Fibroblast of upper back skin (primary cell): ENCODE measurements at places on chromosomes 6 and 20.
A peak's percentile ranks its signal among the peaks of the same experiment; 100 is the strongest.

- no peak for DNase-seq
These were observed 103.7 kb downstream of the PDSS2 start for GRCh38 chr6:107355659-107356058.

DNA sequence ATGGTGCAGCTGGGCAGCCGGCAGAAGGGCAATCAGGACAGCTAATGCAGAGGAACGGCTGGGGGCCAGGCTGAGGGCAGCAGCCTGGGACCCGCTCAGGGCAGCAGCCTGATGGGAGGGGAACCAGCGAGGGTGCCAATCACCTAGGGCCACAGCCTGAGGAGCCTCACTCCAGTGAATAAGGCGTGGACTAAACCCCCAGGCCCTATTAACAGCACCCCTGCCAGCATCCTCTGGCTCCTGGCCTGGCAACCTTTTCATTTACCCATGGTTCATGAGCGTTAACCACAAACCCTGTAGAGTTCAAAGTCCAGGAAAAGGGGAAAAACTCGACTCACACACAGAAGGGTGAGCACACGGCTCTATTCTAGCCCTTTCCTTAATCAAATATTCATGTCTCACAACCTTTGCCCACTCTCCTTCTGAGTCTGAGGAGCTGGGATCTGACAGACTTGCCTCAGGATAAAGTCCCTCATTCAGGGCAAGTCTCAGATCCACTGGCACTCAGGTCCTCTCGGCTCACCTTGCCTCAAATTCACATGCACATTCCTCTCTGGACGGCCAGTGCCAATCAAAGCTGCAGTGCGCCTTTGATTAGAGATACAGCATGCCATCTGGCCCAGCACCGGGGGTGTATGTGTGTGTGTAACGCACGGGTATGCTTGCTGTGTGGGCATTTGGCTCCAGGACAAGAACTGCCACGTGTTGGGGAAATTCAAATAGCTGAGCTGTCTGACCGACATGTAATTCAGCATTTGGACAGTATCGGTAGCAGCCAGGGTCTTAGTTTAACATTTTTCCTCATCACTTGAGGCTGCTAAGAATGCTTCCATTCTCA is 86.9 kb upstream of the TRAF3IP2 start:
- no peak for DNase-seq

DNA sequence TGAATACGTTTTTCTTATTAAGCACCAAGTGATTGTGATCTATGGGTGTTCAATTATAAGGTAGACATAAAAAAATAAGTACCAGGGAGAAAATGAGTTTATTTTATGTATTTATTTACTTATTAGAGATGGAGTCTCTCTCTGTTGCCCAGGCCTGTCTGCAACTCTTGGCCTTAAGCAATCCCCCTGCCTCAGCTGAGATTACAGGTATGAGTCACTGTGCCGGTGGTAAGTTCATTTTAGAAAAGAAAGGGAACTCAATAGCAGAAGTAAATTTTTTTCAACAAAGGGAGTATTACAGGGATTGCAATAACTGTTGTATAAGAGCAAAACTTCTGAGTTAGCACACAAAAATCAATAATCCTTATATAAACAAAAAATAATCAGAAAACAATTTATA is 98.7 kb upstream of the FUT9 start:
- no peak for DNase-seq

- DNase-seq, result no peak
These were observed 34.2 kb downstream of the FOXF2 start for GRCh38 chr6:1423578-1423977.

DNA sequence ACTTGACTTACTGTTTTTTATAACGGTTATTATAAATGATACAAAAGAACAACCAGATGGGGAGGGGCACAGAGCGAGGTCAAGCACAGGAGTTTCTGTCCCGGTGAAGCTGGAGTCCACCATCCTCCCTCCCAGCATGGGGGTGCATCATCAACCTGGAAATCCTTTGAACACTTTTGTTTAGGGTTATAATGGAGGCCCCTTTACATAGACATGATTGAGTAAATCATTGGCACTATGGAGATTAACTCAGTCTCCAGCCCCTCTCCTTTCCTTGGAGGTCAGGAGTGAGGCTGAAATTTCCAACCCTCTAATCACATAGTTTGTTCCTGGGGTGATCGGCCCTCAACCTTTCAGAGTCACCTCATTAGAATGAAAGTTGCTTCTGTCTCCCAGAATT is 71.8 kb upstream of the ANKEF1 start:
- no peak for DNase-seq

DNA sequence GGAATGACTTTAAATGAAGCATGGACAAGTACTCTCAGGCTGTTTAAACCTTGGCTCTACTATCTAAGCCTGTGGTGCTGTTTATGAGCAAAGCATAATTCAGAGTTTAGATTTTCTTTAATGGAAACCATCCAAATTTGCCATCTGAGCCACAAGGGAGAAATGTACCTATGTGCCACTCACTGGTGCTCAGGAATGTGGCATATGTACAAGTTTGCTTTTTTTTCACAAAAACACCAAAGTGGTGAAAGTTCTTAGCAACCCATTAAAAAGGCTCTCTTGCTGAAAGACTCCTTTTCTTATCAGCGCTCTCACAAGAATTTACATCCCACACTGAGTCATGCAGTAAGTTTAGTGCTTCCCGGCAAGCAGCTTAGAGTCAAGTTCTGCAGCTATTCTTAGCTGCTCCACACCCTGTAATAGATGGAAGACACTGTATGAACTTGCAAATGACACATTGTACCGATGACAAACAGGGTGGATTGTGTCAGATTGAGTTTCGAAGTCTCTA is 57.3 kb upstream of the MLIP start:
- peak; percentile 88 for DNase-seq

- peak; percentile 67 for DNase-seq
These were observed 180.5 kb downstream of the PDE7B start for GRCh38 chr6:136031982-136032381.

DNA sequence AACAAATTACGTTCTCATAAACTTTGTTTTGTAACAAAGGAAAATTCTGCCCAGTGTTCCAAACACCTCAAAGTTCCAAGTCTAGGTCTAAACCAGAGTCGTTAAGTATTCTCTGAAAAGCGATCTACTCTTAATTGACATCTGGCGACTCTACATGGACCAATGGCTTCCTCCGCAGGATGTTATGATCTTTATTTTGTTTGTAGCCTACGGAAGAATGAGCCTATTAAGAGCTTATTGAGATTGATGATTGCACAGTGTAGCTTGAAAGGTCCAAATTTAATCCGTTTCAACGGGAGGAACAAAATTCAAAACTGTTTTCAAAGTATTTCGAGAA is 61.1 kb downstream of the FAM217A start:
- DNase-seq, result peak; percentile 33

DNA sequence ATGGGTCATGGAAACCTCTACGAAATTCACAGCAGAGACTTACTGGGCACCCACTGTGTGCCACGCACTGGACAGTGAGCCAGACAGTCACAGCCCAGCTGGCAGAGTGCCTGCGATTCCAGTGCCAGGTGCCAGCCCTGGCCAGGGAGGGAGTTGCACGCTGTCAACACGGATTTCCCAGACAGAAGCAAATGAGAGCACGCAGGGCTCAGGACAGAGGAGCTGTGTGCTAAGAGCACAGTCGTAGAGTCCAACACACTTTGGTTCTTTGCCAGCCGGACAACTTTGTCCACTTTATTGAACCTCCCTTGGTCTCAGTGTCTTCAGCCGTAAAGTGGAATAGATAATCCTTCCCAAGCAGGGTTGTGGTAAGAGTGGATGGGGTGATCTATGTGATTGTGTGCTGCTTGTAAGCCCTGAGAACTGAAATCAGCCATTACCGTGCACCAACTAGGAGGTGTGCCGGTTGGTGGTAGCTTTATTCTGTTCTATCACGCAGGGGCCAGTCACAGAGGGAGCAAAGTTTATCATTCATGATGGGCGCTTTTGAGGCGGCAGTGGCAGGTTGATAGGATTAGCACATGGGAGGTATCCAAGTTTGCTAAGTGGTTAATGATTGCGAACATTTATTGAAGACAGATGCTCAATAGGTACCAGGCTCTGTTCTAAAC is 40.6 kb downstream of the SIRPA start:
- no peak for DNase-seq

- DNase-seq, result no peak
These were observed 51.7 kb downstream of the STK35 start for GRCh38 chr20:2153326-2153725.

GRCh38 chr6:36110050-36110449 is 20.3 kb upstream of the MAPK13 start:
- DNase-seq, result no peak

DNA sequence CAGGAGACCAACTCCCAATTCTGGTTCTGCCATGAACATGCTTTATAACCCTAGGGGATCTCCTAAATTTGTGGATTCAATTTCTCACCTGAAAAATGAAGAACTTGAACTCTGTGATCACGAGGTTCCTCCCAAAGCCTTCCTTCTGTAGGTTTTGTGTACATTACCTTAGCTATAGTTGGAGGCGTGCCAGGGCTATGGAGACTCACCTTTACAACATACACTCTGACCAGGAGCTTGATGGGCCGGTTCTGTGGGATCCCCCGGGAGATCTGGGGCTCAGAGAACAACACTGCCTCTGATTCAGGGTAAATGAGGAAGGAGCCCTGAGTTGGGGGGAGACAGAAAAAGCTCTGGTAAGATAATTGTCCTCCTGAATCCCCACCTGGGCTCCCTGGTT is 34.1 kb downstream of the ERGIC3 start:
- DNase-seq, result no peak
